ENCODE measurements at places on chromosomes 4 and X. TPM values are rescaled to one million over a fixed set of nuclear protein-coding genes. Genes with fewer than 3 reads are reported as not detected.

TIMM17B gene
- 57.7 TPM for total RNA-seq

SLC6A14 gene
- total RNA-seq = not detected

PABPC1L2B gene
- total RNA-seq = not detected

KIT gene
- 5.3 TPM for total RNA-seq

TENM3 gene
- total RNA-seq = 127 TPM

SSX1 gene
- not detected for total RNA-seq

SLC4A4 gene
- total RNA-seq = 3.7 TPM

ENPP6 gene
- total RNA-seq = not detected

FAM149A gene
- 1.2 TPM for total RNA-seq

CXCL1 gene
- 11.4 TPM for total RNA-seq

SMAD1 gene
- total RNA-seq = 29.6 TPM

CXCL8 gene
- total RNA-seq = 1.5 TPM

NLRP2B gene
- not detected for total RNA-seq

DNAAF6 gene
- not detected for total RNA-seq

- H3K36me3 ChIP-seq = peaks cover 7% of the 10 kb centered on the region
- H3K27me3 ChIP-seq = no peaks in the 10 kb centered on the region
- no peak overlapping the region for H3K4me3 ChIP-seq
- peak; percentile 11 for DNase-seq
These were observed 102.0 kb downstream of the FNIP2 start for GRCh38 chr4:158870626-158871334.

DNA sequence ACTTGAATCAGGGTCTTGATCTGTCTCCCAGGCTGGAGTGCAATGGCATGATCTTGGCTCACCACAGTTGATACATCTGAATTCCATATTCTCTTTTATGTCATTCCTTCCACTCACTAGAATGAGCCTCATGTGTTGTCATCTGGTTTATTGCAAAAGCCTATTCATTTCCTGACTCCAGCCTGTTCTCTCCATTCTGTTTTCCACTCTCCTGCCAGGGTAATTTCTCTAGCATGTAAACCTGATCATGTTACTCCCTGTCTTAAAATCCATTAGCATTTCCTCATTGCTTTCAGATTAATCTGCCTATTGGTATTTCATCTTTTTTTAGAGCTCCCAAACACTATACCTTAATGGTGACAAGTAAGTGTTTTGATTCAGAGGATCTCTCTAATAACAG is 4.3 kb upstream of the DDX60L start:
- peaks cover 34% of the 10 kb centered on the region for H3K4me1 ChIP-seq
- peak; percentile 76 for DNase-seq
- H3K4me3 ChIP-seq = no peak overlapping the region

- DNase-seq = no peak
- H3K4me1 ChIP-seq = peaks cover 6% of the 10 kb centered on the region
- H3K4me3 ChIP-seq = no peak overlapping the region
- no peak overlapping the region for H3K27ac ChIP-seq
- no peaks in the 10 kb centered on the region for H3K27me3 ChIP-seq
These were observed 4.2 kb downstream of the STBD1 start for GRCh38 chr4:76310683-76311082.

DNA sequence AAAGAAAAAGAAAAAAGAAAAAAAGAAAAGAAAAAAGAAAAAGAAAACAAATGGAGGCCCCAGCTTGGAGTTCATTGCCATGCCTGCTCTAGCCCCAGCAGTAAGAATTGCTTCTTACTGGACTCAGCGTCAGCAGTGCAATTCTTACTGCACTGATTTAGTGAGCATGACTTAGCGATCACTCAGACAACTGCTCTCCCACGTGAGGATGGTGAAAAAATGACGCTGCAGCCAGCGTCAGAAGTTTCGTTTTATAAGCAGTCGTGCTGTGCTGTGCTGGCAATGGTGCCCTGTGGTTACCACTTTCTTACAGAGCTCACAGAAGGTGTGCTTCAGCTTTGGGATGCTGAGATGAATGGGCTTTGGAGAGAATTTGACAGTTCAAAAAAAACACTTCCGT is 68.3 kb upstream of the DDX3X start:
- H3K27me3 ChIP-seq = no peaks in the 10 kb centered on the region
- H3K27ac ChIP-seq = no peak overlapping the region
- no peaks in the 10 kb centered on the region for H3K36me3 ChIP-seq

DNA sequence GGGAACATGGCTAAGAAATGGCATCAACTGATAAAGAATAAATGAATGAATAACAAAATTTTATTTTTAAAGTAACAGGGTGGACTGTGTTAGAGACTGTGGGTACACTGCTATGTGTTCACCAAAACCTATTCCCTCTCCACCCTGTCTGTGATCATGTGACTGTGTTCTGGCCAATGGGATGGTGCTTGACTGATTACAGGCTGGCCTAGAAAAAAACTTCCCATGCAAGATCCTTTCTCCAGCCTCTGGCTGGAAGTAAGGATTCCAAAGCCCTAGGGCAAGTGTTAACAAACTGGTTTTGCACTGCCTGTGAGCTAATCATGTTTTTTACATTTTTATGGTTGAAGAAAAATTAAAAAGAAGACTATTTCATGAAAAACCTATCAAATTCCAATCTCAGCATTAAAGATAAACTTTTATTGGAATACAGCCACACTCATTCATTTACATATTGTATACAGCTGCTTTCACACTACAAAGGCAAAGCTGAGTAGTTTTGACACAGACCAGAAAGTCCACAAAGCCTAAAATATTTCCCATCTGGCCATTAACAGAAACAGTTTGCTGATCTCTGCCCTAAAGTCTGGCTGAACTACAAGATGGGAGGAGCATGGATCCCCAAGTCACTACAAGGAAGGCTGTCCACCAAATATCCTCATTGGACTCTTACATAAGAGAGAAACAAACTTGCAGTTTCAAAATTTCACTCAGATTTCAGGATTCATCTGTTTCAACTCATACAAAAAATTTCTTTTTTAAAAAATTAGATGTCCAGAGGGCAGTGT is 133.2 kb downstream of the ARHGAP6 start:
- H3K27me3 ChIP-seq = no peaks in the 10 kb centered on the region
- no peak for DNase-seq
- no peaks in the 10 kb centered on the region for H3K4me1 ChIP-seq
- H3K36me3 ChIP-seq = no peaks in the 10 kb centered on the region
- H3K27ac ChIP-seq = no peak overlapping the region

- H3K27ac ChIP-seq = no peak overlapping the region
- H3K4me3 ChIP-seq = no peak overlapping the region
- no peak for DNase-seq
- no peaks in the 10 kb centered on the region for H3K27me3 ChIP-seq
- peaks cover 27% of the 10 kb centered on the region for H3K4me1 ChIP-seq
These were observed 9.5 kb downstream of the BCOR start for GRCh38 chrX:40088299-40088625.

DNA sequence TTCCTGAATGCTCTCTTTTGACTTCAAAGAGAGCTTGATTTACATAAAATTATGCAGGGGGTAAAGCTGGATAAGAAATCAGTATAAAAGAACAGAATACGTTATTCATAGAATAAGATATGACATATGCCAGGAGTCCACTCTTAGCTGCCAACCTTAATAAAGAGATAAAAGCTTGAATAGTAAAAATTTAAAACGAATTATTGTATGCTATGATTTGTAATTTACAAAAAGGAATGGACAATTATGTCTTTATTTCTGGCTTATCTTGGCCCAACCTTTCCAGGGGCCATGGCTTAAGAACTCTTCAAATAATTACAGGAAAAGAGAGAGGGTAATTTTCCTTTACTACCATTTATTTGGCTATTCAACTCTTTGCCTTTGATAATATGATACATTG is 192.2 kb upstream of the ITM2A start:
- H3K4me3 ChIP-seq = no peak overlapping the region
- DNase-seq = no peak
- H3K27me3 ChIP-seq = no peaks in the 10 kb centered on the region
- H3K4me1 ChIP-seq = no peaks in the 10 kb centered on the region
- H3K36me3 ChIP-seq = no peaks in the 10 kb centered on the region

DNA sequence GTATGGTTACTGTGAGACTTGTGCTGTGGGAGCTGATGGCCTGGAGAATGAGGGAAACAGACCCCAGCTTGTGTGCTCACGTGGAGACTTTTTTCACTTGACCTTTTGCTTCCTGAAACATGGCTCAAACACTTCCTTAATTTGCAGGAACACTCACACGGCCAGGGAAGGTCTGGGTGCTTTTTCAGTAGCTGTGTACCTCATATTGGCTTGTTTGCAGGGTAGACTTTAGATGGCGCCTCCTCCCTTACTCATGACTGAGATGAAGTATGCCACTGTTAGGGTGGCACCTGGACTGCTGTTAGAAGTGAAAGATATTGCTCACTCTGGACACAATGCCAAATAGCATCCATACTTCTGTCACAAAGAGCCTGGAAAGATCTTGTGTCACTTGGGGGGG is 75.7 kb upstream of the WDR1 start:
- no peaks in the 10 kb centered on the region for H3K4me1 ChIP-seq
- no peaks in the 10 kb centered on the region for H3K36me3 ChIP-seq
- H3K27me3 ChIP-seq = no peaks in the 10 kb centered on the region
- DNase-seq = no peak
- no peak overlapping the region for H3K4me3 ChIP-seq
- H3K27ac ChIP-seq = no peak overlapping the region

DNA sequence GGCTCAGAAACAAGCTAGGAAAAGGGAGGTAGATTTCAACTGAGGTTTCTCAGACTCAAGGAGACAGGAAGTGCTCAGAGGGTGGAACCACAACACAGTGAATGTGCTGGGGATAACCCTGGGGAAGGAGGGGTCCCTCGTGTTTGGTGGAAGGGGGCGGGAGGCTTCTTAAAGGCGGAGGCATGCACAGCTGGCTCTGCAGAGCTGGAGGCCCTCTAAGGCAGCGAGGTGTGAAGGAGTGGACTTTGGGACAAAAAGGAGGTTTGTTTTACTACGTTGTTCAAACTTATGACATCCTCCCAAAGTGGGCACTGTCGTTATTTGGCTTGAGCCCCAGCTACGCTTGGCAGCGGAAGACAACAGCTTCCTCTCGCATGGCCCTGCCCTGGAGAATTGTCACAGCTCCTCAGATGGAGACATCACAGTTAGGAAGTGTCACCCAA is 21.7 kb upstream of the MTM1 start:
- H3K4me3 ChIP-seq = no peak overlapping the region
- DNase-seq = no peak
- peaks cover 18% of the 10 kb centered on the region for H3K4me1 ChIP-seq
- no peak overlapping the region for H3K27ac ChIP-seq
- H3K27me3 ChIP-seq = no peaks in the 10 kb centered on the region
- no peaks in the 10 kb centered on the region for H3K36me3 ChIP-seq

DNA sequence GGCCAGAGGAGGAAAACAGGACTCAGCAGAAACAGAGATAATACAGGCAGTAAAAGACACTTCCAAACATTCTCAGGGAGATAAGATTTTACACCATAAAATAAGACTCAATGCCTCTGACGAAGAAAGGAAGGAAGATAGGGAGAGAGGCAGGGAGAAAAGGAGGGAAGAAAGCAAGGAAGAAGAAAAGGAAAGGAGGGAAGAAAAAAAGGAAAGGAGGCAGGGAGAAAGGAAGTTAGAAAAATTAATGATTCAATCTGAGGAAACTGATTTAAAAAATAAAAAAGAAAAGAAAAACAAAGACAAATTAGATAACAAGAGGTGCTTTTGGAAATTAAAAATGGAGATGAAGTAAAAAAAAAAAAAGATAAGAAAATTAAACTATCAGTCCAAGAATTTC is 72.1 kb downstream of the PDS5A start:
- peaks cover 10% of the 10 kb centered on the region for H3K36me3 ChIP-seq
- H3K27me3 ChIP-seq = no peaks in the 10 kb centered on the region
- DNase-seq = no peak
- no peak overlapping the region for H3K27ac ChIP-seq

- no peaks in the 10 kb centered on the region for H3K27me3 ChIP-seq
- H3K4me3 ChIP-seq = no peak overlapping the region
- DNase-seq = no peak
- H3K4me1 ChIP-seq = no peaks in the 10 kb centered on the region
- H3K36me3 ChIP-seq = no peaks in the 10 kb centered on the region
- no peak overlapping the region for H3K27ac ChIP-seq
These were observed 15.7 kb upstream of the WDR19 start for GRCh38 chr4:39166669-39167068.

GRCh38 chr4:40991908-40992307 is 222.4 kb downstream of the APBB2 start:
- DNase-seq = no peak
- peak overlapping the region; percentile 92 for H3K27ac ChIP-seq
- peaks cover 48% of the 10 kb centered on the region for H3K4me1 ChIP-seq
- no peaks in the 10 kb centered on the region for H3K27me3 ChIP-seq
- no peak overlapping the region for H3K4me3 ChIP-seq

- no peak overlapping the region for H3K4me3 ChIP-seq
- no peak overlapping the region for H3K27ac ChIP-seq
- H3K27me3 ChIP-seq = no peaks in the 10 kb centered on the region
- no peaks in the 10 kb centered on the region for H3K36me3 ChIP-seq
- DNase-seq = no peak
- no peaks in the 10 kb centered on the region for H3K4me1 ChIP-seq
These were observed 869.1 kb upstream of the GRID2 start for GRCh38 chr4:91434631-91435030.

DNA sequence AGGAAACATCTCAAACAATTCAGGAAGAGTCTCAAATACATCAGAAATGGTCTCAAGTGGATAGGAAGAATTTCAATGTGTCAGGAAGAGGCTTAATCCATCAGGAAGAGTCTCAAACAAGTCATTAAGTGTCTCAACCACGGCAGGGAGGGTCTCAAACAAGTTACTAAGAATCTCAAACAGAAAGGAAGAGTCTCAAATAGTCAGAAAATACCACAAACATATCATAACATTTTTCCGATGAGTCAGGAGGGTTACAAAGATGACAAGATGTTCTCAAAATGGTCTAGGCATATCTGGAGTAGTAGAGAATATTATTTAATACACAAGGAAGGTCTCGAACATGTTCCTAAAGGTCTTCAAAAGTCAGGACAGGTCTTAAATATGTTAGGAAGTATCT is 109.3 kb upstream of the USP9X start:
- H3K4me3 ChIP-seq = no peak overlapping the region
- no peaks in the 10 kb centered on the region for H3K27me3 ChIP-seq
- H3K4me1 ChIP-seq = no peaks in the 10 kb centered on the region
- H3K36me3 ChIP-seq = no peaks in the 10 kb centered on the region
- H3K27ac ChIP-seq = no peak overlapping the region

DNA sequence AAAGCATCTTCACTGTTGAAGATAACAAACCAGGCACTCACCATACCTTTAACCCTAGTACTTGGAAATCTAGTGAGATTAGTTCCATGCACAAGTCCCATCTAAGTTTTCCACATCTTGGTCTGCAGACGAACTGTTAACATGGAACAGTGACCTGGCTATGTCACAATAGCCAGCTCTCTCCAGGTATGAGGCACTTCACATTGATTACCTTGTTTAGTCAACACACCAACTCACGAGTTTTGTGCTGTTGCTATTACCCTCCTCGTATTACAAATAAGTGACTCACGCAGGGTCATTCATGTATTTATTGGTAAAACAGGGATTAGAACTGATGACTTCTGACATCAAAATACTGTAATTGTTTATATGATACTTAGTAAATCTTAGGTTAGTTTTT is 36.4 kb upstream of the FRAS1 start:
- no peaks in the 10 kb centered on the region for H3K4me1 ChIP-seq
- no peak overlapping the region for H3K27ac ChIP-seq
- DNase-seq = no peak
- no peak overlapping the region for H3K4me3 ChIP-seq
- no peaks in the 10 kb centered on the region for H3K36me3 ChIP-seq
- H3K27me3 ChIP-seq = no peaks in the 10 kb centered on the region

Data from astrocyte (in vitro differentiated cells and primary cell).